ENCODE measurements at places on chromosomes 3 and 15.

DNA sequence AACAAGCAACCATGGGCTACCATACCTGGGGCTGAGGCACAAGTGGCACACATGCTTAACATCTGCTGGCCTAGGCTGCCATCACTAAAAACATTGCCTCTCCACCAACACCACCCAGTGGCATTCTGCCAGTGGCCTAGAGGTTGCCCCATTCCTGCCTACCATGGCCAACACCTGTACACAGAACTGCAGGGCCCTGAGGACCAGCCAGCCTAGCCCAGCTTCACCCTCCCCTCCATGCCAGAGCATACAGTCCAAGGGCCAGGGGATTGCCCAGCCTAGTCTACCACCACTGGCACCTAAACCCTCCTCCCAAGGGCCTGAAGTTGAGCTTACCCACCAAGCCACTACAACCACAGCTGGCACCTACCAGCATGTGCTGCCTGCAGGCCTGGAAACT, 35.3 kb downstream of the NEK10 start:
- no peak for DNase-seq

DNA sequence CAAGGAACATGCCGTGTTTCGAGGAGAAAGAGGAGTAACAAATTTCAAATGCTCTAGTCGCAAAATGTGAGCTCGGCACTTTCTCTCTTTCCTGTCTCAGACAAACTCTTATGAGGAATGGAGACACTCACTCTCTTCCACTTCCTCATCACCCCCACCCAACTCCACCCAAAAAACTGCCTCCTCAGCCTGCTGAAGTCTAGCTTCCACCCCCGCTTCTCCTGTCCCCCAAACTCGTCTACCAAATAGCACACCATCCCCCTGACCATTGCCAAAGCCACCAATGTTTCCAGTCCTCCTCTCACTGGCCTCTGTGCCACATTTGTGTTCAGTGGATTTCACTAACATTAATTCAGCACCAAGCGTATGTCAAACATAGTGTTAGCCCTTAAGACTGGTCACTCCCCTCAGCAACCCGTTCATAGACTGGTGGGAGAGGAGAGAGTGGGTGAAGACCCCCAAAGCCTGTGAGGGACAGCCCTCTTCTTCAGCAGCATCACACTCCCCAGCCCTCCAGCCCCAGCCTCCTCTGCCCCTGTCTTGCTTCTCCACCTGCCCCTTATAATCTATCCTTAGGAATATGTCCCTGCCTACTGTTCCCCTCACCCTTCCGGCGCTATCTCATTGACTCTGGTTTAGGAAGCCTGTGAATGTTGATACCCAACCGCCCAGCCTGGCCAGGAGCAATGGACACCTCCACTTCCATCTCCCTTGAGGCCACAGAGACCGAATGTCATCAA, 77.3 kb downstream of the FAM174B start:
- DNase-seq, result no peak

GRCh38 chr3:136114421-136114820, 81.7 kb downstream of the MSL2 start:
- no peak for DNase-seq

DNA sequence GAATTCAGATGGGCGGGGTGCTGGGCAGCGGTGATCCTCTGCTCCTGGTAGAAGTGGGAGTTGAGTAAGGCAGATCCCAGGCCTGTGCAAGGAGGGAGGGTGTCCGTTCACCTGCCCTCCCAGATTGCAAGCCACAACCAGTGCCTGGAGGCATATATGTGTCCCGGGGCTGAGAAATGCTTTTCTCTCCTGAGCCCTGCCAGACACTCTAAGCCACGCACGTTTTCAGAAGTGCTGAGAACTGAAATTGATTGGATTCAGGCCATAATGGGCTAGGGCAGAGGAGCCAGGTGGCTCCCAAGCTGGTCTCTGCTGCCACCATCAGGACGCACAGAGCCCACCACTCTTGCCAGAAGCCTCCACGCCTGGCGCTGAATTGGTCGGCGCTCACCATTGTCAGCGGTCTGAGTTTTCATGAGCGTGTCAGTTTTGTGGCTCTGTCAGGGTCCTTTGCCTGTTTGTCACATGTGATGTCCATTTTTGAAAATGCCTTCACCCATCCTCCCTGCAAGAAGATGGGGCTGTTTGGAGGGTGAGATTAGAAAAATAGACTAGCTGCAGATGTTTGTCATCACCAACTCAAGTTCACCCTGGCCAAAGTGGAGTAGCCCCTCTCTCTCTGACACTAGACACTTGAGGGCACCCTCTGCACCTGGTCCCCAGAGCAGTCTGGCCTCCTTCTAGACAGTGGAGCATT, 15.4 kb upstream of the BFSP2 start:
- DNase-seq, result no peak

GRCh38 chr3:190169877-190170276, 49.2 kb upstream of the P3H2 start:
- DNase-seq, result no peak

- no peak for DNase-seq
Measured at GRCh38 chr3:109685084-109686079, 348.0 kb upstream of the DPPA4 start.

DNA sequence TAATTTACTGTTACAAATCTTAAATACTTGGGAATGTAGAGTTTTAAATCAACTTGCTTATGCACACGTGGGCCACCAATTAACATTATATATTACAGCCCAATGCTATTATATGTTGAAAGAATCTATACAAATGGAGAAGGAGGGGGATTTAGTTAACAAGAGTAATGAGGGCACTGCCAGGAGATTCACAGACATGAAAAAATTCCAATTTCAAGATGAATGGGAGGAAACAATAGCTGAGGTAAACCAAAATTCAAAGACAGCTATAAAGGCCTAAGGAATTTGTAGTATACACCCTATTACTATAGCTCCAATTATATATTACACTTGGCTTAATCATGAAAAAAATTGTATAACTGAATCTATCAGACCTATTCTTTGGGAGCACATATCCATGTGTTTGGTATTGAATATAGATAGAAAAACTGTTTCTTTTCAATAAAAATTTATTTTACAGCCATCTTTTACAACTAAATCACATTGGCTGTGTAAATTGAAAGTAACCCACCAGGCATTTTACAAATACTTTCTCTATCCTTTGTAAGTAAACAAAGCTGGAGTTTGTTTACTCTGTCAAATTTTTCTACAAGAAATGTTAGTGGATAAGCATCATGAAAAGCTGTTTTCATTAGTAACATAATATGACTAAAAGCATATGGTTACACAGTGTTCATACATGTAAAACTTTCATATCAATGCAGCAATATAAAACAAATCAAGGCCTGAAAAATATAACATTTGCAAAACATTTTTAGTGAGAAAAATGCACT, 1045.8 kb downstream of the ROBO1 start:
- DNase-seq, result no peak

Data from activated T-helper 1 cell treated with anti-CD3 and anti-CD28 coated beads, Interleukin-2, amount 50 U/mL, for 16 hours (primary cell).